Mesenteric fat pad (tissue), 1 donor: ENCODE measurements at places on chromosomes 3 and 15. TPM values are rescaled to one million over a fixed set of nuclear protein-coding genes. Genes with fewer than 3 reads are reported as not detected.

DNA sequence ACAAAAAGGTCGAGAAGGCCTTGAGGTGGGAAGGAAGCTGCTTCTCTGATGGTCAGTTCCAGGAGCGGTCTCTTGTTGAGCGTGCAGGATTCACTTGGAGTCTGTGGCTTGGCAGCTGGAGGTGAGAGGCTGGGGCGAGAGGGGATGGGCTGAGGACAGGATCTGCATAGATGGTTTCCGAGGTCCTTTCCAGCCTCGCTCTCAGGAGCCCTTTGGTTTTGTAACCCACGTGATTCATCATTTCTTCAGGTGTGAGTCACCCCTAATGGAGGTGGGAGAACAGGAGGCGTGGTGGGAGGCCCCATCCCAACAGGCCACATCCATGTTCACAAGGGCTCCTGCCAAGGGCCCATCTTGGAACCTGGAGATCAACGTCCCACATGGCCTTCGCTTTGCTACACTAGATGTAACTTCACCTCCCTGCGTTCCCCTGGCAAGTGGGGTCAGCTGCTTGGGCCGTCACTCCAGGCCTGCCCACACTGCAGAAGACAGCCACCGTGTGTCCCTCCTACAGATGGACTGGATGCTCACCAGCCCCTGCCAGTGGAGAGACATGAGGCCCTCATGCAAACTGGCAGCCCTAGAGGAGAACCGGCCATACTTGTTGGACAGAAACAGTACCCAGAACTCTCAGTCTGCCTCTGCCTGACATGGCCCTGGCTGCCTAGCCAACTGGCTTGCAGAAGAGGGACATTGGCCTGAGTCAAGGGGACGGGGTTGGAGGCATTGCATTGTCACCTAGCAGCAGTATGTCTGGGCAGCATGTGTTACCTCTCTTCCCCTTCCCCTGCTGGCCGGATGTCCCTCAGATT, 1.6 kb upstream of the PCSK6 start:
- no peak for DNase-seq

GRCh38 chr3:58151637-58152036, 59.1 kb downstream of the DNASE1L3 start:
- no peak for DNase-seq

- no peak for DNase-seq
Observed at GRCh38 chr3:170751083-170751898, 118.7 kb downstream of the RPL22L1 start.

DNA sequence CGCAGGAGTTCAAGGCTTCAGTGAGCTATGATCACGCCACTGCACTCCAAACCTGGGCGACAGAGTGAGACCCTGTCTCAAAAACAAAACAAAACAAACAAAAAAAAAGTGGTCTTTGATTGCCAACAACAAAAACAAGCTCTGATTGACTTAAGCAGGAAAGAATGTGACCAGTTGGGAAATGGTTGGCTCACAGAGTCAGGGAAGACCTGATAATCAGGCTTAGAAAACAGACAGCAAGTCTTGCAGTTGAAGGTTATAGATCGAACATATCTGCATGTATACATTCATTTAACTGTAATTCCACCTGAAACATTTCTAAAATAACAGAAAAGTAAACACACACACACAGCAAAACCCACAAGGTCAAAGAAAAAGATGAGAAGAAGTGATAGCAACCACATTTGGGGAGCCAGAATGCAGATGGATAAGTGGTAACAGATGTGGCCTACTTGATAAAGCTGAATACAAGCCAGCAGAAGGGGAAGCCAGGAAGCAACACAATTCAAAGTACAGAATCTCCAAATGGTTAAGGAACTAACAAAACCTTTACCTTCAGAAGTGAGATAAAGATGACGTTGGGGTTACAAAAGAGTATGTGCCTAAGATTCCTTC, 699.9 kb upstream of the ZNF385D start:
- DNase-seq = no peak

DNA sequence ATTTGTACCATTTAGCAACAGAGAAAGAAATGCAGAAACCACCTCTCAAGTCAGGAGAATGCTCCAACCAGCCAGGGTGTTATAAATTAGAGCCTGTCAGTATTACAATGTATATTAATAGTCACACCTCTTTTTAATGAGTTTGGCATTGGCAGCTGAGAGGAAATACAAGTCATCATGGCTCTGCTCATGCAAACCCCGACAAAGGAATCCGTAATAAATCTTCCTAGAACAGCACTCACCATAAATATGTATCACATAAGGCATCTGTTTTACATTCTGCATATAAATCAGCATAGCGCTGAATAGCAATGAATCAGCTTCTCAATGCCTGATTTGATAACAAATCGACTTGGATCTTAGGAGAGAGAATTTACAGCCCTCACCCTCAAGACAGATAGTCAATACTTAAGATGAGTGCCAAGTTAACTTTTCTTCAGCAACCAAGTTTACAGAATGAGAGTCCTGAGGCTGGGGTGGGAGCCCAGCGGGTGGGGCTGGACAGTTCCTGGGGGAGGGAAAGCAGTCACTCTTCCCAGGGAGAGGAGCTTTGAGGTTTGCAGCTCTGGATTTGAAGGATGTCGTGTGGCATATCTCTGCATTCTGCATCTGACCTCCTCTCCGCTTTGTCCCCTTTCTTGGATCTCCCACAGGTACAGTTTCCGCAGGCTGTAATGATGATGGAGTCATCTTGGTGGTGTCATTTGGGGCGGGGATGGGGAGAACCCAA, 1034.4 kb upstream of the NR2F2 start:
- DNase-seq = no peak

- no peak for DNase-seq
Observed at GRCh38 chr15:63517202-63517601, 12.8 kb downstream of the USP3 start.

DNA sequence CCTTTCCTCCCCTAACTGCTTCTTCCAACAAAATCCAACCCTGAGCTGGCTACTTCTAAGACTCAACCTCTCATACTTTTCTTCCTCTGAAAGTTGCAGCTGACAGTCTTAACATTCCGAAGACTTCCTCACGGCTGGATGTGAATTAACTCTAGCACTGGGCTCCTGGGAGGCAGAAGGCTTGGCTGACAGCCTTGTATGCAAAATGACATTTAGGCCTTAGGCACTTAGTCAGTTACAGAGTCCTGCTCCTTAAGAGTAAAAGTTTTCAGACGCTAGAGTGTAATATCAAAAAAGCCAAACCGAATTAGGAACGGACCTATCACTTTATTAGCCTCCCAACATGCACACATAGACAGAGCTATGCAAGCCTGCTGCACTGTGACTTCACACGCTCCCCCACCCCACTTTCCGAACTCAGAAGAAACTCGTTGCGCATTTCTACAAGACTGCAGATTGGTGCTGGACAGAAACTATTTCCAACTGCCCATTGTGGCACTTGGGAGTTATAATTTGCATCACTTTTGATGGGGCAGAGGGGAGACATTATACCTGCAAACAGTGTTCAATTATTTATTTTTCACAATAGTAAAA, 15.5 kb upstream of the ANXA2 start:
- DNase-seq = no peak

GRCh38 chr3:164940745-164941144, 137.6 kb downstream of the SI start:
- DNase-seq = no peak

UACA gene
- total RNA-seq = 55.9 TPM

SLMAP gene
- total RNA-seq = 57.2 TPM

ZNF860 gene
- 0.45 TPM for total RNA-seq

GMNC gene
- total RNA-seq = not detected
